ENCODE measurements at places on chromosomes 13 and 19. TPM values are rescaled to one million over a fixed set of nuclear protein-coding genes. Genes with fewer than 3 reads are reported as not detected.

The CDK8 gene
- total RNA-seq, result 26.0 TPM

The ZNF85 gene
- not detected for total RNA-seq

The EBI3 gene
- not detected for total RNA-seq

The ZNF586 gene
- 18.5 TPM for total RNA-seq

The ERICH6B gene
- not detected for total RNA-seq

The ZNF160 gene
- 8.5 TPM for total RNA-seq

The COX6B2 gene
- total RNA-seq, result 2.7 TPM

The ZNF580 gene
- 16.1 TPM for total RNA-seq

The FBN3 gene
- not detected for total RNA-seq

The FCER2 gene
- not detected for total RNA-seq

The PIBF1 gene
- total RNA-seq, result 7.2 TPM

The ZNF844 gene
- 0.86 TPM for total RNA-seq

The VAV1 gene
- total RNA-seq, result 0.57 TPM

The UNC13A gene
- 0.05 TPM for total RNA-seq

The PHLDB3 gene
- total RNA-seq, result 45.7 TPM

The RPL18A gene
- 2,211 TPM for total RNA-seq

The TMEM150B gene
- total RNA-seq, result 12.5 TPM

The RFPL4AL1 gene
- not detected for total RNA-seq

The PLIN4 gene
- 8.5 TPM for total RNA-seq

The CYP4F2 gene
- total RNA-seq, result not detected

The NKPD1 gene
- 1.4 TPM for total RNA-seq

The ENOX1 gene
- 0.10 TPM for total RNA-seq

The NUP62 gene
- total RNA-seq, result 133 TPM

The COL5A3 gene
- total RNA-seq, result not detected

The ZNF576 gene
- total RNA-seq, result 41.8 TPM

The ZNF296 gene
- 1.5 TPM for total RNA-seq

The LSR gene
- 475 TPM for total RNA-seq

The LSM14A gene
- 175 TPM for total RNA-seq

The TMIGD2 gene
- total RNA-seq, result not detected

The PALM gene
- total RNA-seq, result 0.13 TPM

The ATXN8OS gene
- not detected for total RNA-seq

The ZNF541 gene
- not detected for total RNA-seq

The LONP1 gene
- 92.1 TPM for total RNA-seq

The MAMSTR gene
- 0.73 TPM for total RNA-seq

The FFAR1 gene
- not detected for total RNA-seq

The SCAF1 gene
- total RNA-seq, result 67.6 TPM

The HTR2A gene
- total RNA-seq, result not detected
